Non-pigmented ciliary epithelial cell (primary cell): ENCODE measurements at places on chromosomes 6 and 20.

DNA sequence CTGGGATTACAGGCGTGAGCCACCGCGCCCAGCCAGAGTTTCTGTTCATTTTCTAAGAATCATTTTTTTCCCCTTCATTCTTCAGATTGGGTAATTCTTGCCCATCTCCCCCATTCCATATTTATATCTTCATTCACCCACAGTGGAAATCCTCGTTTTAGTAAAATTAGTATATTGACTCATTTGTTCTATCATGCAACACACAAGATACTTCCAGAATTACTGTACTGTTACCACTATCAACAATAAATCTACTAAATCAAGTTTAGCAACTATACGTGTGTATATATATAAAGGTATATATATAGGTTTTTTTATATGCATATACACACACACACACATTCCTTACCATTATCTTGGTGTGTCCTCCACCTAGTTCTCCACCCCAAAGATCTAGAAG lies 41.2 kb upstream of the KCNG1 start:
- DNase-seq: no peak

GRCh38 chr6:111239461-111239860 lies 152.2 kb downstream of the SLC16A10 start:
- no peak for DNase-seq

DNA sequence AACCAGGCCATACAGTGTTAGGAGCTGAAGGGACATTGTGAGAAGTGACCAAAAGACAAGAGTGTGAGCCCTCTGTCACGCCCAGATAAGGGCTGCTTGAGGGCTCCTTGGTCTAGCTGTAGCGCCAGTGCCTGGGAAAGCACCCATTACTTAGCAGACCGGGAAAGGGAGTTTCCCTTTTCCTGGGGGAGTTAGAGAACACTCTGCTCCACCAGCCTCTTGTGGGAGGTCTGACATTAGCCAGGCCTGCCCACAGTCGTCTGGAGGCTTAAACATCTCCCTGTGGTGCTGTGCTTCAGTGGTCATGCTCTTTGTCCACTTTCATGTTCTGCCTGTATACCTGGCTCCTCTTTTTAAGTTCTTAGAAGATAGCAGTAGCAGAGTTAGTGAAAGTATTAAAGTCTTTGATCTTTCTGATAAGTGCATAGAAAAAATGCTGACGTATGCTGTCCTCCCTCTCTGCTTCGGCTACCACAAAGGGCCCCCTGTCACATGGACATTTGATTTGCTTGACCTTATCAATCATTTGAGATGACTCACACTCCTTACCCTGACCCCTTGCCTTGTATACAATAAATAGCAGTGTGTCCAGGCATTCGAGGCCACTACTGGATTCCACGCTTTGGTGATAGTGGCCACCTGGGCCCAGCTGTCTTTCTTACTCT lies 201.5 kb upstream of the ECI2 start:
- no peak for DNase-seq

DNA sequence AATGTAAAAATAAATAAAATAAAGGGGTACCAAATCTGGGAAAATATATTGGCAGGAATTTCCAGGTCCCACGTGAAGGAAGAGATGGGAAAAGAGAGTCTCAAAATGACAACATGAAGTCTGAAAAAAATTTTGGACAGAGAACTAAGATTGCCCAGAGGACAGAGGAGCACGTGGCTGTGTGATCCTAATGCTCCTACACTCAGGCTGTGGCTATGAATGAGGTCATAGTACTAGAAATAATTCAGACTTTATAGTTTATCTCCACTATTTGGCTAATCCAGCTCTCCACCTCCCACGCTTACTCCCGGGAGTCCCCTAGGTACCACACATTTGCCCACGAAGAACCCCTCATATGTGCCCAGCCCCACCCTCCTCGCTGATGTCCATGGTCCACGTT lies 42.8 kb upstream of the STMND1 start:
- DNase-seq: no peak
